DMS 273 treated with DMSO at 0.1 percent for 48 hours (cell line): ENCODE measurements at places on chromosomes 2 and 18.

GRCh38 chr2:80519121-80519643 lies 214.6 kb upstream of the LRRTM1 start:
- no peak for DNase-seq

- no peak for DNase-seq
Observed at GRCh38 chr2:240789501-240790369, 30.3 kb downstream of the KIF1A start.

DNA sequence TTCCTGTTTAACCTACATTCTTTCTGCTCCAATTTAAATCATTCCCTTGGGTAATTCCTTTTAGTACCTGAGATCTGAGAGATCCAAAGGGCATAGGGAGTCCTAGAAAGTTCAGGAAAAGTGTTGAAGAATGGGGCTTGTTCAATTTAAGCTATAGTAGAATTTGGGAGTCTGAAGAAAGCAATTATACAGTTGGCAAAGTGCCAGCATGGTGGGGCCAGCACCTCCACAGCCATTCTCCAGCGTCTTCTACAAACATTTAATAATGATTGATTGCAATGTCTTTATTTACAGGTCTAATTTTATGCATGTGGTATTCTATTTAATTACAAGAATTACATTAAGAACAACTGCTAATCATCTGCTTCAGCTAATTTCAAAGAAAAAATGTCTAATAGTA lies 957.7 kb upstream of the GYPC start:
- DNase-seq, result no peak

DNA sequence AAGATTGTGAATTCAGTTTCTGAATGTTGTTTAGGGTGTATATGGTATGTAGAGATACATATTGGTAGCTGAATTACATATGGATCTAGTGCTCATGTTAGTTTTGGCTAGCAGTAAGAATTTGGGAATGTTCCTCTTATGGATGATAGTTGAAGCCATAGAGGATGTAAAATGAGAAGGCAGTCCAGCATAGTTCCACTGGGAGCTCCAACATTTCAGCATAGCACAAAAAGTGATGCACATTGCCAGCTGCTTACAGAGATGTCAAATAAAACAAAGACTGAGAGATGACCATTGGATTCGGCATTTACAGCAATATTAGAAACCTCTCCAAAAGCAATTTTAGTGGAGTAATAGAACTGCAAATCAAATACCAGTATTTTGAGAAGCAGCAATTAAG lies 77.4 kb downstream of the EML4 start:
- no peak for DNase-seq

GRCh38 chr2:199471443-199472057 lies 13.8 kb upstream of the SATB2 start:
- peak; percentile 40 for DNase-seq

DNA sequence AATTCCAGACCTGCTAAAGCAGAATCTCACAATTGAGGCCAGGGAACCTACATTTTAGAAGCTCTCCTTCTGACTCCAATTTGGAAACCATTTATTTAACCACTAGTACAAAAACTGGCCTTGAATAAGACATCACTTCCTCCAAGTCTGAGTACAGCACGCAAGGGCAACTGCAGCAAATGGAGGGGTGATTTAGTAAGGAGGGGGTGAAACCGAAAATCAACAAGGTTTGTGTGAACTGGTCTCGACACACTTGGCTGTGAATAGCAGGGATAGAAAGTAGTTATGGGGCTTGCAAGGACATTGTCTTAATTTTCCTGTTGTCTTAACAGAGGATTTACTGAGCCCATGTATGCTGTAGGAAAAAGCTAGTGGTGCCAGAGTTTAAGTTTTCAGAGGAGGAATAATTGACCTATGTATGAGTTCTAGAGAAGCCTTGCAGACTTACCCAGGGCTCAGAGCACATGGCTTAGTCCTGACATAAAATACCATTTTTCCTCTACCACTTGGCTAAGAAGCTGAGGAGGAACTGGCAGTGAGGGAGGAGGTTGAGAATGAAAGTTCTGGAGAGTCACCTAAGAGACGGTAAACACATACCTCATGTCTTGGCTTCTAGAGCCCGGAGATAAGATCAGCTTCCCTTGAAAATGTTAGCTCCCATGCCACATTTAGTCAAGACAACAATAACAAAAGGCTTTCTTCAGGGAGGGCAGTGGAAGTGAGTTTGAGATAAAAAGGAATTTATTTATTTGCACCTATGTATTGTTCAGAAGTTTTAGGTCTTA lies 114.8 kb downstream of the SMAD2 start:
- no peak for DNase-seq

DNA sequence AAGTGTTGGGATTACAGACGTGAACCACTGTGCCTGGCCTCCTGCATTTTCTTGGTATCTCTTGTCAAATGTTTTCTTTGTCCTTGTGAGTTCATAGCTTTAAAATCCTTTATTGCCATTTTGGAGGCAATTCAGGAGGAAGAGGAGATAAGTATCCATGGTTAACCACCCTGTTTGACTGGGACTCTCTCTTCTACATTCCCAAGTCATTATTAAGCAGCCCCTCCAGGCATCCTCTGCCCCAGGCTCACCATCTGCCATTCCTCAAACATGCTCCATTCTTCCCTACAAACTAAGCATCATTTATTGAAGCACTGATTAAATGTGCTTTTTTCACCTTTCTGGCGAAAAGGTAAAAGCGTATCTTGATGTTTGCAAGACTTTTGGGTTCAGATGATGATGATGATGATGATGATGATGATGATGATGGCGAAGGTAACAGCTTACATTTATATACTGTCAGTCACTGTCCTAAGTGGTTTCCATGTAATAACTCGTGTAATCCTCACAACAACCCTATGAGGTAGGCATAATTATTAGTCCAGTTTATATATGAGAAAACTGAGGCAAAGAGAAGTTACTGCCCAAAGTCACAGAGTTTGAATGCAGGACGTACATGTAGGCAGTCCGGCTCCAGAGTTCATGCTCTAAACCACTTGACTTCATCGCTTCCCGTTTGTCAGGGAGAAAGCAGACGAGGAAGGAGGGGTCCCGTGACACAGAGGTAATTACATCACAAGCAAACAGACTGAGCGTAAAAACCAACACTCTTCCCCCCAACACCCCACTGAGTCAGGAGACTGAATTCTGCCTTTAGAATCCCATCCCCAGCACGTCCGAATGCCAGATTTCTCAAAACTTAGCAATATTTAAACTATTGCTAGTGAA lies 69.7 kb upstream of the ACKR3 start:
- no peak for DNase-seq

GRCh38 chr2:166671235-166671634 lies 177.2 kb upstream of the SCN7A start:
- no peak for DNase-seq

- DNase-seq, result no peak
Observed at GRCh38 chr2:110877031-110877827, 144.9 kb downstream of the ACOXL start.

DNA sequence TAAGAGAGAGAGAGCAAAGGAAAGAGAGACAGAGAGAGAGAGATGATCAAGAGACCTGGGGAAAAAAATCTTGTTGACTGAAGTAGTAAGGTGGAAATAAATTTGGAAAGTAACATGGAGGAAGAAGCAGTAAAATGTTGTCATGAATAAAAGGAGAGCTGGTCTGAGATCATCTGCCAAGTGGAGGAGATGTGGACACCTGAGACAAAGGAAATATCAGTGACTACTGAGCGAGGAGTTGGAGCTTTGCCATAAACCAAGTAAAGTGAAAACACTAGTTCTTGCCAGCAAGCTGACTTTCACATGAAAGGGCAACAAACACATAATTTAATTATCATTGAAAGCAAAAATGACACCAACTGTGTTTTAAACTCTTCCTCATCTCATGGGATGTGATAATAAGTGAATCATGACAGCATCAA lies 49.0 kb upstream of the DSG1 start:
- DNase-seq, result no peak

- no peak for DNase-seq
Observed at GRCh38 chr18:78587096-78587495, 392.5 kb upstream of the SALL3 start.

DNA sequence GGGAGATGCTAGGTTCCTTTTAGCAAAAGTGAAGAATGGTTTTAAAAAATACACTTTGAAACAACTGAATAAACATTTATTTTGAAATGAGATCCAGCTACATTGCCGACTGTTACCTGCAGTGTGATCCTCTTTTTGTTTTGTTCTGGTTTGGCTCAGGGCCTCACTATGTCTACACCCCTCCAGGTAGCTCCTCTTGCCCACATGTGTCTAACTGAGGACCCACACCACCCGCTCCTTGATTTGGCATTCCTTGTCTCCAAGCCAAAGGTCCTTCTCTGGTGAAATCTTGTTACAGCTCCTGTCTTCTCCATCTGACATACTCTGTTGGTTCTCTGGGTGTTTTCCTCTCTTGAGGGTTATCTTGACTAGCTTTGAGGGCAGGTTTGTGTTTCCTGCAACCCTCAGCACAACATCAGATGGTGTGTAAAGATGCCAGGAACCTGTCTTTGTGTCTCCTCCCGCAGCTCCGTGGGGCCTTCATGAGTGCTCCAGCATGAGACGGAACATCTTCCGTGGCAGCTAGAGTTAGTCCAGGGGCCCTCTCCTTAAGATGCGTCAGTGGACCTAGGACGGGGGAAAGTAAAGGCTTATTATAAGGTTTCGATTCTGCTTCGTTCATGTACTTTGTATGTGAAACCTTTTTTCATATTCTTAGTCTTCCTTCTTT lies 32.1 kb downstream of the MAP4K4 start:
- DNase-seq, result no peak

- DNase-seq, result no peak
Observed at GRCh38 chr2:62556086-62556485, 50.1 kb upstream of the TMEM17 start.

DNA sequence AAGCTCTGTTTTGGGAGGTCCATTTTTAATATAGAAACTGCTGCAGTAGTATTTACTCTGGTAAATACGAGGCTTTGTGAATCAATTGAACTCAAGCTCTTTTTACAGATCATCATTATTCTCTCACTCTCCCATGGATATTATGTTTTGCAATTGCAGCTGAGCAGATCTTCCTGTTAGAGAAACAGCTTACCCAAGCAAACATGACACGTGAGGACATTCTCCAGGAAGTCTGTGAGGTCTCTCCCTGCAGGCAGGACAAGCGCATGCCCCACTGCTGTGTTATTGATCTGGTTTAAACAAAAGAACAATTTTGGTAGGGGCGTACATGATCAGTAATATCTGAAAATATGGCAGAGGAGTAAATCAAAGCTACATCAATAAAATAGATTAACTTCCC lies 72.1 kb downstream of the COL6A3 start:
- DNase-seq, result no peak

- DNase-seq, result no peak
Observed at GRCh38 chr2:10341193-10341592, 38.5 kb downstream of the HPCAL1 start.

- DNase-seq, result no peak
Observed at GRCh38 chr18:60452421-60452820, 79.8 kb upstream of the MC4R start.

- peak; percentile 8 for DNase-seq
Observed at GRCh38 chr18:69992776-69993175, 45.1 kb upstream of the CD226 start.

DNA sequence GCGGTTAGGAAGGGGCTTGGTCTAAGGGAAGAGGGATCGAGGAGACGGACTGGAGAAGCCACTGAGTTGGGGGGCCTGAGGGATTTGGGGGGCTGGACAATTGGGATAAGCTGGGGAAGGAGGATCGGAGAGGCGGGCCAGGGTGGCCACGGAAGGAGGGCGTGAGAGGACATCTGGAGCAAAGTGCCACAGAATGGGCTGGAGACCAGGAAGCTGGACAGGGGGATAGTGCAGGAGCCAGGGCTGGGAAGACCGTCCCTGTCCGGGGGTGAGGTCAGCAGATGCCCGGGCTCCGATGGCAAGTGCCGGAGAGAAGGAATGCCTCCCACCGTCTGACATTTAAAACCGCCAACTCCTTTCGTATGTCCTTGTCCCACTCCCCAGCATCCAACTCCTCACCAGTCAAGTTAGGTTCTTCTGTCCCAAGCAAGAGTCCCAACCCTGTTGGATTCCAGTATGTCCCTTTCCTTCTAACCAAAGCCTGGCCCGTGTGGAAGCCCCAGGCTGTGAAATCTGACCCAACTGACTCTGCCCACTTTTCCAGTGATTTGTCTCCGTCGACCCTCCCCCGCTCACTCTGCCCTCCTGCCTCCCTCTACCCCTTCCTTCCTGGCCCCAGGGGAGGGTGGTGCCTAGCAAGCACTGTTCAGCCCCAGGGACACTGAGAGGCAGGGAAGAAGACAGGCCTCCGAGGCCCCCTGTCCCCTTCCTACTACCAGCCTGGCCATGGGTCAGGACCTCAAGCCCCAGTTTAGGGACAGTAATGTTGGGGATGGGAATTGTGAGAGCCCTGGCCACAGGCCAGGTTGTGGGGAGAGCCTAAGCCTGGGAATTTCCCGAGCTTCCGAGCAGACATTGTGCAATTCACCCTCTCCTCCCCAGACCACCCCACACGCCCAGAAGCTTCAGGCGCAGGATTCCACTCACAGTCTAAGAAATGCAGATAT lies 31.5 kb upstream of the TMBIM1 start:
- DNase-seq, result peak; percentile 43

DNA sequence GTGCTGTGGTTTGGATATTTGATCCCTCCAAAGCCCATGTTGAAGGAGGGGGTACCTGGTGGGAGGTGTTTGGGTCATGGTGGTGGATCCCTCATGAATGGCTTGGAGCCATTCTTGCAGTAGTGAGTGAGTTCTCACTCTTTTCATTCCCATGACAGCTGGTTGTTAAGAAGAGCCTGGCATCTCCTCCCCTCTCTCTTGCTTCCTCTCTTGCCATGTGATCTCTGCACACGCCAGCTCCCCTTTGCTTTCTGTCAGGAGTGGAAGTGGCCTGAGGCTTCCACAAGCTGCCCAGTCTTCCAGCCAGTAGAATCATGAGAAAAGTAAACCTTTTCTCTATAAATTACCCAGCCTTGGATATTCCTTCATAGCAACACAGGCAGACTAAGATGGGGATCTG lies 8.6 kb downstream of the ADD2 start:
- no peak for DNase-seq

GRCh38 chr2:68099260-68099659 lies 36.5 kb upstream of the C1D start:
- DNase-seq, result no peak
